ENCODE measurements at places on chromosomes 1 and 21. TPM values are rescaled to one million over a fixed set of nuclear protein-coding genes. Genes with fewer than 3 reads are reported as not detected.

Gene MLLT11
- 5.8 TPM for total RNA-seq

Gene HSPA13
- total RNA-seq = 71.9 TPM

Gene EFCAB7
- 5.6 TPM for total RNA-seq

Gene KANK4
- not detected for total RNA-seq

Gene SHE
- 47.4 TPM for total RNA-seq

Gene TFF2
- not detected for total RNA-seq

Gene AMY1B
- not detected for total RNA-seq

Gene NBPF9
- 11.4 TPM for total RNA-seq

Gene LEFTY1
- under 0.01 TPM for total RNA-seq

Gene SLC6A17
- total RNA-seq = not detected

Gene MAP1LC3C
- total RNA-seq = under 0.01 TPM
